ENCODE measurements at places on chromosomes 4 and X.

- no peak for DNase-seq
Observed at GRCh38 chrX:119410854-119411253, 11.7 kb downstream of the SLC25A43 start.

- DNase-seq: no peak
Observed at GRCh38 chrX:24204331-24204730, 54.8 kb downstream of the ZFX start.

DNA sequence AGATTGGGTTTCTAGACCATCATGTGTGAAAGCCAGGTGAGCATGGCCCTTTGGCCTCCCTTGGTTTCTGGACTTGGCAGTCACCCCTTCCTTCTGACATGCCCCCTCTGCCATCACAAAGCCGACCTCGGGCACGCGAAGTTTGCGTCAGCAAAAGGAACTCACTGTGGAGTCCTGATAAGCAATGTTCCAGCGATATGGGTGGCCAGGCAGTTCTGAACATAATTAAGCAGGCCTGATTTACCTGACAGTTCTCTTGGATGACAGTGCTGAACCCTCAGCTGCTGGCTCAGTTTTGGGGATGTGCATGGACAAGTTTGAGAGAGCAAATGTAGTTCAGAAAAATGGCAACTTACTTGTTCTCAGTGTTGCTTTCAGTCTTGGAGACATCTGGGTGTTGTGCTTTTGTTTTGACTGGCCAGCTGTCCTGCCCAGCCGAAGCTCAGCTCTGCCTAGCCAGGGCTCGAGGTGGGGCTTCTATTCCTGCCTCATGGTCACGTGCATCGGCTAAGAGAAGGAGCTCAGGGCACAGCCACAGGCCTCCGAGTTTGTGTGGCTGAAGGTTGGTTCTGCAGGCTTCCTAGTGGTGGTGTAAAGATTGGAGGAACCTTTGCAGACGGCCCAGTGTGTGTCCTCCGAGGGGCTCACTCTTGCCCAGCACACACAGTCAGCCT lies 78.3 kb downstream of the CLDN34 start:
- DNase-seq: no peak

DNA sequence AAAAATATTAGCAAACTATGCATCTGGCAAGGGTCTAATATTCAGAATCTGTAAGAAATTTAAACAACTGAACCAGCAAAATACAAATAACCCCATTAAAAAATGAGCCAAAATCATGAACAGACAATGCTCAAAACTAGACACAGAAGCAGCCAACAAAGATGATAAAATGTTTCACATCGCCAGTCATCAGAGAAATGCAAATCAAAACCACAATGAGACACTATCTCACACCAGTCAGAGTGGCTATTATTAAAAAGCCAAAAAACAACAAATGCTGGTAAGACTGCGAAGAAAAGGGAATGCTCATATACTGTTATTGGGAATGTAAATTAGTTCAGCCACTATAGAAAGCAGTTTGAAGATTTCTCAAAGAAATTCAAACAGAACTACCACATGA lies 201.3 kb upstream of the CPEB2 start:
- no peak for DNase-seq

GRCh38 chr4:121950680-121951520 lies 960 bp downstream of the TRPC3 start:
- no peak for DNase-seq

GRCh38 chrX:139831017-139831416 lies 101.8 kb downstream of the ATP11C start:
- DNase-seq: no peak

GRCh38 chr4:26719954-26720552 lies 136.2 kb downstream of the TBC1D19 start:
- no peak for DNase-seq

DNA sequence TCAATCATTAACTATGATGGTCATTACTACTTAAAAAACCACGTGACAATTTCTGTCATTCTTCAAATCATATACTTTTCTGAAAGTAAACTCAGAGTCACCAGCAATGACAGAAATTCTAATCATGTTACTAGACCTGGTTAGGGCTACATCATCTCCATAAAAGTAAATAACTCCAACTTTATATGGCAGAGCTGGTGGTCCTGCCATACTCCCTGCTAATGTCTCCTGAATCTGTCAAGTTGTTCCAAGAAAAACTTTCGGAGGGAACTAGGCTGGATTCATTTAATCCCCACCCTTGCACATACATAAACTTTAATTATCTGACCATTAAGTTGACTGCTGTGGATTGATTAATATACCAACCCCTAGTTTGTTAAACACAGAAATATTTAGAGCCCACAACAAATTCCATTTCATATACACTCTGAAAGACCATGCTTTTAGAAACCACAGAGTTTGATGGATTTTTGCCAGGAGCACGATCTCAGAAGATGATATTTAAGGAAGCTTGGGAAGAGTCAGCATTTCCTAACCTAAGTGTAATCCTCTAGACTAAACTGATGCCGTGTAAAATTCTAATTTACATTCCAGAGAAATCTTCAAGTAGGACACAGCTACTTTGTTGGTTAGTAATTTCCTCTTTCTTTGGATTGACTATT lies 577.0 kb downstream of the FAT4 start:
- DNase-seq: no peak

Measured in stimulated activated CD4-positive, alpha-beta T cell treated with anti-CD3 and anti-CD28 coated beads, Interleukin-15, amount 100 ng/mL, for 1 hour (primary cell).